ENCODE measurements at places on chromosomes 5 and 9.

GRCh38 chr9:73064315-73064714, 87.3 kb upstream of the ANXA1 start:
- DNase-seq = no peak

DNA sequence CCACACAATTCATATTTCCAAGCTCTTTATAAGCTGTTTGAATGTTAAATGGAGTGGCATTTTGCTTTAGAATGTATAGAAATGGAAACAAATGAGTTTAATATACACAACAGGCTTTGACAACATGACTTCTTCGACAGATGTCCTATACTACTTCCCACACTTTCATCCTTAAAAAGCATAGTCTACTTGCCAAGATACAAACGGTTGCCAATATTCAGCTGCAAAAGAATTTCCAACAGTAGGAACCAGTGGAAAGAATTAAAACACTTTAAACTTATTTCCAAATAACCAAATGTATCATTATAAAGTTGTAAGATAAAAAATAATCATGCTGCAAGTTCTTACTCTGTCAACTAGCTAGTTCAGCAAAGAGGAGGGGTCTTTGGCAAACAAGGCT, 456.4 kb downstream of the PDE4D start:
- no peak for DNase-seq

- no peak for DNase-seq
Observed at GRCh38 chr5:151961557-151961956, 36.9 kb upstream of the GLRA1 start.

- DNase-seq = no peak
Observed at GRCh38 chr5:96288166-96288844, 144.7 kb downstream of the PCSK1 start.

DNA sequence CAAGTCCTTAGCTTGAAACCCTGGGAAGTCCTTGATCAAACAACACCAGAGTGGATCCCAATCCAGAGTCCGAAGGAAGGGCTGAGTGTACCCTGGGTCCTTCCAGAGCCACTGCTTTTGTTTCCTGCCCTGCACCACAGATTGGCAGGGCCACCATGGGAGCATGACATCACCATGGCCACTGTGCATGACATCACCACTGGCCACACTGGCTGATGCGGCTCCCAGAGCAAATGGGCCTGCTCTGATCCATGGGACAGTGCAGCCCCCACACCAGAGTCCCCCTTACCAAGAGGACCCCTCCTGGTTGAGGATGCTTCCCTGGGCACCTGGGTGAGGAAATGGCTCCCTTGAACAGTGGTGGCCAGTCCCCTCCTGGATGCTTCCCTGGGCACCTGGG, 9.9 kb downstream of the SLC6A3 start:
- no peak for DNase-seq

- DNase-seq = no peak
Observed at GRCh38 chr9:119101048-119101447, 268.2 kb downstream of the BRINP1 start.

- DNase-seq = peak; percentile 64
Observed at GRCh38 chr5:71719063-71719964, at the start of gene CARTPT. Gene CARTPT (plus strand): TSS chr5:71719275. CDS start chr5:71719294, 19 bp downstream.

DNA sequence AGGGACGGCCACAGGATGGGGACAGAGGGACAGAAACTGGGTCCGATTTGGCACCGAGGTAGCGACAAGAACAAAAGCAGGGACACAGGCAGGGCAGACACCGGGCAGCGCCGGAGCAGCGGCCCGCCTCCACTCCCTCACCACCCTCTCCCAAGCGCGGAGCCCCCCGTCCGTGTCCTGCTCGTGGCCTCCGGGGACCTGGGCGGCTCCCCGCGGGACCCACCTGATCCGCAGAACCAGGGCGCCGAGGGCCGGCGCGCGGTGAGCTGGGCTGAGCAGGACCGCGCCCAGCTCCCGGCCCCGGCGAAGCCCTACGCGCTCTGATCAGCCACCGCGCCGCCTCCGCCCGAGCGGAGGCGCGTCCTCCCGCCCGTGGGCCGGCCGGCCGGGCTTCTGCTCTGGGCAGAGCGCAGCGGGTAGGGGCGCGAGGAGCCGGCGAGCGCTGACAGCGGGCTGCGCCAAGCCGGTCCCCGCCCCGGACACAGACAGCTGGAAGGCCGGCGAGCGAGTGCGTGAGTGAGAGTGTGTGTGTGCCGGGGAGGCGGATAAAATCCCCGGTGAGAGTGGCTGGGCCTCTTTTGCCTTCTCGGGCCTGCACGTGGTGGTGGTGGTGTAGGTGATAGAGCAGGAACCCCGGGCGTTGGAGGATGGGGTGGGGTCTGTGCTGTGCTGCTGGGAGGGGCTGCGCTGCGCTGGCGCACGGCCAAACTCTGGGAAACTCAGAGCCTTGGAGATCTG, at the start of gene GGTA1:
GGTA1 (minus strand) TSS at position 418 of the 738 bp plus-strand sequence. CDS start 31,922 bp downstream, outside the sequence.
- peak; percentile 78 for DNase-seq

GRCh38 chr5:35659556-35659955, 41.9 kb downstream of the SPEF2 start:
- DNase-seq = no peak

- no peak for DNase-seq
Observed at GRCh38 chr9:1421436-1421835, 371.3 kb downstream of the DMRT2 start.

- peak; percentile 74 for DNase-seq
Observed at GRCh38 chr9:14687042-14687719, 6.1 kb downstream of the ZDHHC21 start.

- DNase-seq = no peak
Observed at GRCh38 chr5:137561608-137562007, 62.5 kb upstream of the SPOCK1 start.

DNA sequence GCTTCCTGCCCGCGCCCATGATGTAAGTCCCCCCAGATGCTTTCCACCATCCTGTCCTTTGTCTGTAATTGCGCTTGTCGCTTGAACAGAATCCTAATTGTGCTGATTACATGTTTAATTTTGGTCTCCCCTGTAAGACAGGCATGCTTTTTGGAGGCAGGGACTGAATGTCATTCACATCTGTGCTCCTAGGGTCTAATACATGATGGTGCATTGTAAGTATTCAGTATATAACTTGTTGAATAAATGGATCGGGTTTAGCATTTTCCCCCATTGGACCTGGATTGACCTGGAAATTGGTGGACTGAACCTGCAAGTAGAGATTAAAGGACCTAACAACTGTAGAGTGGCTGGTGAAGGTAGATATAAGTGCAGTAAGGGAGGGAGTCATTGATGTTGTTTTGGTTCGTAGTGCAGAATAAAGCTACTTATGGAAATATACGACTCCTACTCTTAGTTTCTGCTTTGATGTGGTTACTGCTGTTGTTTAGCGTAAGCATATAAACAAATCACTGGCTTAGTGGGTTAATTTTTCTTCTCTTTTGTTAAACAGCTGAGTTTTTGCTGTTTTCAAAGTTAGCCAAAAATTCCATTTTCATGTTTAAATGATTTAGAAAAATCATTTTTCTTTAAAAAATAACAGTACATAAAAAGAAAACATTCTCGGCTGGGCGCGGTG, 57.3 kb downstream of the TRIO start:
- DNase-seq = no peak

DNA sequence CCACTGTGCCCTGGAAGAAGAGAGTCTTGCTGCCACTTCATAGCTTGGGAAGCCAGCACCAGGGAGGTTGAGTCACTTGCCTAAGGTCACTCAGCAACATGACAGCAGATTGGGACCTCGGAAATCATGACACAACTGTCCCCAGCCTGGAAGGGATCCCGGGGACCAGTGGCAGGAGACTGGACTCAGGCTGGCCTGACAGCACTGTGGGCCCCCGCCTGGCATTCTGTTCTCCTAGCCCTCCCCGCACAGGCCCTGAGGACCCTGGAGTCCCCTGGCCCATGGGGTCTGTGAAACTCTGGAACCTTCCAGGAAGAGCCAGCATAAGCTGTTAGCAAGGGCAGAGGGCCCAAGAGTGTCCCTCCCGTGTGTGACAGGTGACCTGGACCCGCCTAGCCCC, 64.9 kb downstream of the COL5A1 start:
- DNase-seq = no peak

GRCh38 chr5:149042865-149043264, 20.0 kb downstream of the SH3TC2 start:
- DNase-seq = no peak

DNA sequence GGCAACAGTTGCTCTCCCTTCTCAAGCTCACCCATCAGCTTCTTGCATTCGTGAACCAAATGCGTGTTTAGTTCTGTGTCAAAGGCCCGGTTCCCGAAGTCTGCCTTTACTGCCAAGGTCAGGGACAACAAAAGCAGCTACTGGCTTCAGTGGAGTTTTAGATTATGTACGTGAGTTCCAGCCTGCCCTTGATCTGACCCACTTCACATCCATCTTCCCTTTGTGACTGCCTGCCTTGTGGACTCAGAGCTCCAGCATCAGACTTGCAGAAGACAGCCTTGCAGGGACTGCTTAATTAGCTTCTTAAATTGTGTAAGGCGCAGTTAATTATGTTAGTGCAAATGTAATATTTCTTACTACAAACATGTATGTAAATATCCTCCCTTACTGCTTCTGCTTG, 774.7 kb upstream of the EDIL3 start:
- DNase-seq = no peak

DNA sequence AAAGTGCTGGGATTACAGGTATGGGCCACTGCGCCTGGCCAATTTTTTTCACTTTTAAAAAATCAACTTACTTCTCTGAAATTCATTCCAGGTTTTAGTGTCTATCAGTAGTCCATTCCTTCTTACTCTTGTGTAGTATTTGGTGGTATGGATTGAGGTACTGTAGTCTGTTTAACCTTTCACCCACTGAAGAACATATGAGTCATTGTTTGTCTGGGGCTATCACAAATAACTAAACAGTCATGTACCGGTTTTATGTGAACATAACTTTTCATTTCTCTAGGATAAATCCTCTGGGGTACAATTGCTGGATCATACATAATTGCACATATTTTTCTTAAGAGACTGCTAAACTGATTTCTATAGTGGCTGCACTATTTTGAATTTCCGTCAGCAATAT, 1188.0 kb upstream of the CDH9 start:
- no peak for DNase-seq

DNA sequence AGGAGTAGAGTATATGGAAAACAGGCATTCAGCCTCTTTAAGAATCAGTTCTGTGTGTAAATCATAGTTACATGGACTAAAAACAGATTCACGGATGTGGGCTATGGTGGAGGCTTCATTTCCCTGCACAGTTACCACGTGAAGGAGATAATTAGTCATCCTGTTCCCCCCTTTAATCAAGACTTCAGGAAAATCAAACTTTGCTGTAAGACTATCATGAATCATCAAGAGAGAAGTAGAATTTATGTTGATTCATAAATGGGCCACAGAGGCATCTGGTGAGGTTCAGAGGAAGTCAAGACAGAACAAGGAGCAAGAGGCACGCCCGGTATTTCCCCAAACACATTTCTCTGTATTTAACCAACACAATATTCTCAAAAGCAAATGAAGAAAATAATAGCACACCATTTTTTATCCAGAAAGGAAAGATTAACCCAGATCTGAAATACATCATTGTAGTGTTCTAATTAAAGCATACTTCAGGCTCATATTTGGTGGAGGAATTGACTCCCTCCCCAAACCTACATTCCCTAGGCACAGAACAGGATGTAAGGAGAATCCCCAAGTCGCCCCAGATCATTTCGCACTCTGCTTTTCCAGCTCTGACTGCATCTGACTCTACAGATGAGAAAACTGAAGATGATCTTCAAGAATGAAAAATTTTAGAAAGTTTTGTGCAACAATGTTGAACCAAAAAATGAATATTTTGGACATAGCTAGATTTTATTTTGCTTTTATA, 175.8 kb upstream of the GAS1 start:
- DNase-seq = peak; percentile 90

- DNase-seq = no peak
Observed at GRCh38 chr9:8604201-8604600, 804.6 kb upstream of the DMAC1 start.

GRCh38 chr5:133196441-133197085, 144.8 kb downstream of the HSPA4 start:
- no peak for DNase-seq

GRCh38 chr5:176473335-176474006, 25.3 kb downstream of the FAF2 start:
- DNase-seq = no peak

DNA sequence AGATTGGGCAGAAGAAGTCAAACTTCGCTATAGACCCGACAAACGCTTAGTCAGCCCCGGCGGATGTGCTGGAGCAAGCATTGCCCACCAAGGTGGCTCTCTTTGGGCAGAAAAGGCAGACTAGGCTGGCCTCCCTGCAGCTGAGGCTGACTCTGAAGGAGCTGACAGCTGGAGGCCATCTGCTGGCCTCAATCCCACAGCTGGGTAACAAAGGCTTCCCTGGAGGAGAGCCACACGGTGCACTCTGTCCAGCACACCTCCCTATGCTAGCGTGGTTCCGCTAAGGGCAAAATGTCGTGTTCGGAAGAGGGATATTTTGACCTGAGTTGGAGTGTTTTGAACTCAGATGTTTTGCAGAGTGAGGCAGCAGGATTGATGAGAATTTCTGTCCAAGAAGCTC, 103.5 kb upstream of the PTCH1 start:
- no peak for DNase-seq

DNA sequence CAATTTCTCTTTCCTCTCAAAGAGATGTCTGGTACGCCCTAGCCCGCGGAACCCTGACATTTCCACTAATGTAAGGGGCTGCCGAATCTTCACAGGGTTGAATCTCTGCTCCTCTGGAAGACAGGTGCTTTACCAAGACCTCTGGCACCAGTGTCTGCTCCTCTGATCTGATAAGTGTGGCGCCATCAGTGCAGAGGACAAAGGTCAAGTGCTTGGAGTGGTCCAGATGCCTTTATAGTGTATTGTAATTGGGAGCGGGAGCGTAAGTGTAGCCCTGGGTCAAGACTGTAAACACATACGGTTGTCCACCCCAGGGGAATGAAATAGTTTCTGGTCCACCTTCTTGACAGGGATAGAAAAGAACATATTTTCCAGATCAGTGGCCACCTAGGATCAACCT, 17.7 kb downstream of the ADAMTSL2 start:
- DNase-seq = no peak

GRCh38 chr9:84993105-84993504, 323.6 kb downstream of the NTRK2 start:
- DNase-seq = no peak

DNA sequence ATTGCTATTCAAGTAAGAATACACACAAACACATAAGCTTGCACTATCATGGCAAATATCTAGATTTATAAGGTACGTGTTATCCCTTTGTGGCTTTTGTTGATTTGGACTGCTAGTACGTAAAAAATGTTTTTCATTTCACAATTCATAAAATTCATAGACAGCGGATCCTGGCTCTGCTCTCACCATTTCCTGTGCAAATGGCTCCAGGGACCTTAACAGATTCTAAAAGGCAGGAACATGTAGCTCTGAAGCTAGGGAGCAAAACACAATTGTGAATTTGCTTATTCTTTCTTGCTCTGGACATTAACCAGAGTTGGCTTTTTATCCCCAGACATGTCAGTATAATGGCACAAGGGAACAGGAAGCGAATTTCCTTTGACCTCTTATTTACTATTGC, 1019.9 kb upstream of the WWC1 start:
- no peak for DNase-seq
